Ureter (tissue), 1 donor: ENCODE measurements at places on chromosomes 13 and 19.
A peak's percentile ranks its signal among the peaks of the same experiment; 100 is the strongest.

DNA sequence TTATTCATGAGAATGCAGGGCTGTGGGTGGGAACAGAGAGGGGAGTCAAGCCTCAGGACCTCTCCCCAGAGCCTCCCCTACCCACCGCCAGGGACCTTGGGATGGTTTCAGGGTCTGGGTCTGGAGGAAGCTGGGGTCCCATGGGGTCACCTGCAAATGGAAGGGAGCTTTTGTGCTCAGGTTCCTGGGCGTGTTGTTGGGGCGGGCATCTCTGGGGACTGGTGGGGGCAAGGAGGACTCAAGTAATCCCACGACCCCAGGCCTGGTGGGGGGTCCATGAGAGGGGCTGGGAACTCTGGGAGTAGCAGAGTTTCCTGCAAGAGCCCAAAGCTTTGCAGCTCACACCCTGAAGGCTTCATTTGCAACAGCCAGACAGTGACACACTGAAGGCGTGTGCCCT is 60.2 kb downstream of the UNC13A start:
- no peak for DNase-seq

DNA sequence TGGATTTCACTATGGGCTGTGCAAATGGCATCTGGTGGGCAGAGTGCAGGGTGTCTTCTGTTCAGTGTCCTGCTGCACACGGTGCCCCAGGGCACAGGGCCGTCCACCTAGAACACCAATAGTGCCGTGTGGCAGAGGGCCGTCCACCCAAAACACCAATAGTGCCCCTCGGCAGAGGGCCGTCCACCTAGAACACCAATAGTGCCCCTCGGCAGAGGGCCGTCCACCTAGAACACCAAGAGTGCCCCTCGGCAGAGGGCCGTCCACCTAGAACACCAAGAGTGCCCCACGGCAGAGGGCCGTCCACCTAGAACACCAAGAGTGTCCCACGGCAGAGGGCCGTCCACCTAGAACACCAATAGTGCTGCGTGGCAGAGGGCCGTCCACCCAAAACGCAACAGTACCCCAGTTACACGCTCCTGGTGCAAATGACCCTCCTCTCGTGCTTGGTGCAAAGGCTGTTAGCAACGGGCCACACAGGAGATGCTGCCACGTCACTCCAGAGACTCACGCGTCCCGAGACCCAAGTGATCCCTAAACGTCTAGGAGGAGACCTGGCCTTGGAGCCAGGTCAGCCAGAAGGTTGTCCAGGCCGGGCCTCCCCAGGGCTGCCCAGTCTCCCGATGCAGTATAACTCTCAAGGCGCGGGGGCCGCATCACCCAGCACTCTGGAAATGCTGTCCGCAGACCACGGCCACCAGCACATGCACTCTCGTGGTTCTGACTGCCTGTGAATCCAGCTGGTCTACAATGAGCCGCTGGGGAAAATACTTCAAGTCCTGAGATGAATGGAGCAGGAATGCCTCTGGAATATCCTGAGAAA is 51.5 kb downstream of the RASA3 start:
- DNase-seq = no peak

DNA sequence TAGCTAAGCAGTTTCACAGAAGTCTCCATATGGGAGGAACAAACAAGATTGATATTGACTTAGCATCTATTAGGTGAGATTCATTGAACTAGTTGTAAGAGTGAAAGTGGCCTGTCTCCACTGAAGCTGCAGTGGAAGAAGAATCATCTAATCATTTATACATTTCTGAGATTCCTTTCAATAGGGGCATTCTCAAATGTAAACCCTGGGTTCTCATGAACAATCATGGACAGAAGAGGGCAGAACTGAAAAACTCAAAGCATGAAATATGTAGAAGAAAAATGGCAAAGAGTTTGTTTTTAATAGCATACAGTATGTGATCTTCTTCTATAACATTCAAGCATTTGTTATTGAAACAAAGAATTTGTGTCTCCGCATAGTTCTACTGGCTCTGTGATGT is 17.6 kb upstream of the POSTN start:
- no peak for DNase-seq

DNA sequence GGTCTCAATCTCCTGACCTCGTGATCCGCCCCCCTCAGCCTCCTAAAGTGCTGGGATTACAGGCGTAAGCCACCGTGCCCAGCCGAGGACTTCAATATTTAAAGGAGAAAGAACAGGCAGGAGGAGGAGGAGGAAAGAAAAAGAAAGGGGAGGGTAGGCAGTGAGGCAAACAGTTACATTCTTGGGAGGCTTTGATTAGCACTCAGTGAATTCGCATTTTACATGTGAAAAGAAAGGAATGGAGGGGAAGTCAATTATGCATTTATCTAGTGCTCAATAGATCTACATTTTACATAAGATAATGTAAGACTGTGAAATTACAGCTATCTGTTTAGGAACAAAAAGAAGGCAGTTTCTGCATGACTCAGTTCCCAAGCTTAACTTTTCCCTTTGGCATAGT is 30.9 kb upstream of the CXCL17 start:
- DNase-seq = no peak

- peak; percentile 50 for DNase-seq
Measured at GRCh38 chr13:28494778-28495537, at the start of gene FLT1. FLT1 (minus strand) TSS chr13:28495128; CDS start chr13:28494843, 285 bp downstream.
